ENCODE measurements at places on chromosomes 13 and 19.

DNA sequence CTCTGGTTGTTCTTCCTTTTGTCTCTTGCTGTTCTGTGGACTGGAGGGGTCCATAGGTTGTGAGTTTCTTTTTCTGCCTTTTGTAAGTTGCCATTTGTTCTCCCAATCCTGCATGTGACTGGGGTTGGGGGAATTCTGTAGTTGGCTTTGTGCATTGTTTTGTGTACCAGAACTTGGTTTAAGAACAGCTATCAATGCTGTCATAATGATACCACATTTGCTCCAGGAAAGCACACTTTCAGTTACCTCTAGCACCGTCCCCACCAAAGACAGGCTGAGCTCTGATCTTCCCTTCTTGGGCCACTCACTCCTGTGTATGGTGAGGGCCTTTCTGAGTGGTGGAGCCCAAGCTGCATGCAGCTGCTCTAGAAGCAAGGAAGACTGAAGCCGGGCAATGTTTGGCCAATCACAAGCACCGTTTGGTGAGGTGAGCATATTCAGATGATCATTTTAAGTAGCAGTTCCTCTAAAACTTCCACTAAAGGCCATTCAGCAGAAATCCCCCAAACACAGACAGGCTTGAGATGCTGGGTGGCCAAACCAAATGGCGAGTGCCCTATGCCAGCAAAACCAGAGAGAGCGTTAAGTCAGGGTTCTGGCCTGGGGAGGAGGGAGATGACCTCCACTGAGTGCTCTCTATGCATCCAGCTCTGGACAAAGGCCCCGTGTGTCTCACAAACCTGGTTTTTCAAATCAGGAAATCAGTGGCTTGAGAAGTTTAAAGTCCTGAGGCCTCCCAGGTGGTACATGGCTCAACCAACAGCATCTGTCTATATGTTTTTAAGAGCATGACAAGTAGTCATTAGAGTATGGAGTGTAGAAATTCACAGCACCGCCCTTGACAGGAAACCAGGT lies 120.7 kb upstream of the SPATA13 start:
- DNase-seq = no peak

- peak; percentile 31 for DNase-seq
These were observed 44.5 kb downstream of the VWA8 start for GRCh38 chr13:41916173-41916954.

GRCh38 chr13:52744842-52745375 lies 5.3 kb upstream of the CNMD start:
- DNase-seq = no peak

GRCh38 chr19:42140125-42140754 lies 8.0 kb upstream of the POU2F2 start:
- DNase-seq = peak; percentile 69

- DNase-seq = no peak
These were observed 4.3 kb downstream of the ZSCAN1 start for GRCh38 chr19:58037927-58038687.

DNA sequence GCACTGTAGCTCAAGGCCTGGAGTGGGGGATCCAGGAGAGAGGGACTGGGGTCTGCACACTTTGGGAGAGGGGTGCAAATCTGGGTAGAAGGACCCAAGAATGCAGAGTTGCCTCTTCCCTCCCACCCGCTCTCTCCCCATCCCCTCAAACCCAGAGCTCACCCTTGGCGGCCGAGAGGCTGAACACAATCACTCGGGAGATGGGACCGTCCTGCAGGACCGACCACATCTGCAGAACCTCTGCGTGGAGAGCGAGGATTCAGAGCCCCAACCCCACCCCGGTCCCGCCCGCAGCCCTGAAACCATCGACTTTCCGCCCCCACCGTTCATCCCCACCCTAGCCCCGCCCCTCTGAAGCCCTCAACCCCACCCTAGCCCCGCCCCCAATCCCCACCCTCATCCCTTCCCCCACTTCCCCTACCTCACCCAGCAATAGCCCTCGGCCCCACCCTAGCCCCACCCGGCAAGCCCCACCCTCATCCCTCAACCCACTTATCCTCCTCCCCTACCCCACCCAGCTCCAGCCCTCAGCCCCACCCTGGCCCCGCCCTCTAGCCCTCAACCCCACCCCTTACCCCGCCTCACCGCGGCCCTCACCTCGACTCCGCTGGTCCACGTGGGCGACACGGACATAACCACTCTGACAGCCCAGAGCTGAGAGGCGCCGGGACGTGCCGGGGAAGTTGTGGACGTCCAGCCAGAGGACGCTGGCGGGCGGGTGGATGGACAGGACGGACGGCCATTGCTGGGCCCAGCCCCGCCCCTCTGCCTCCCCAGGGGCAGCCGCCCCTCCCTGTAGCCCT lies 4.1 kb downstream of the KPTN start:
- DNase-seq = no peak

DNA sequence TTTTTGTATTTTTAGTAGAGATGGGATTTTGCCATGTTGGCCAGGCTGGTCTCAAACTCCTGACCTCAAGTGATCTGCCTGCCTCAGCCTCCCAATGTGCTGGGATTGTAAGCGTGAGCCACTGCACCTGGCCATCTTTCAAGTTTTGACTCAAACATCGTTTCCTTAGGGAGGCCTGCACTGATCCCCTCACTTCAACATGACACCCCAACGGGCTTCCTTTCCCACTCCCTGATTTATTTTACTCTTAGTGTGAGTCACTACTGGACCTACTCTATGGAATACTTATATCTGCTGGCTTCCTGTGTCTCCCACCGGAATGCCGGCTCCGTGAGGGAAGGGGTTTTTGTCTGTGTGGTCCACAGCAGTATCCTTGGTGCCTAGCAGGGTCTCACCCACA lies 4.5 kb upstream of the ADAMTS10 start:
- DNase-seq = peak; percentile 56

- DNase-seq = no peak
These were observed 26.9 kb downstream of the MZT1 start for GRCh38 chr13:72700509-72700908.

DNA sequence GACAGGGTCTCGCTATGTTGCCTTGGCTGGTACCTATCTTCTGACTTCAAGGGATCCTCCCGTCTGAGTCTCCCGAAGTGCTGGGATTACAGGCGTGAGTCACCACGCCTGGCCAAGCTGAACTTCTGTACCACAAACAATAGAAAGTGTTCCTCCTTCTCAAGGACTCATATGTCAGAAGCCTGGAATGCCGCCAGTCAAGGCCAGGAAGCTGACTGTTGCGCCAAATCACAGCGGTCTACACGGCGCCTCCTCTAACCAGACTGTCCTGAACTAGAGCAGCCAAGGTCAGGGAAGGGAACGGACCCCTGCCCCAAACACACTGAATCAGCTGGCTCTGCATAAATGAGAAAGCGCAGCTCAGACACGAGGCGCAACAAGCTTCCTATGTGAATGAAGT lies 14.6 kb downstream of the RAB20 start:
- DNase-seq = peak; percentile 84

GRCh38 chr13:113142876-113143275 lies 15.6 kb upstream of the PROZ start:
- DNase-seq = no peak

DNA sequence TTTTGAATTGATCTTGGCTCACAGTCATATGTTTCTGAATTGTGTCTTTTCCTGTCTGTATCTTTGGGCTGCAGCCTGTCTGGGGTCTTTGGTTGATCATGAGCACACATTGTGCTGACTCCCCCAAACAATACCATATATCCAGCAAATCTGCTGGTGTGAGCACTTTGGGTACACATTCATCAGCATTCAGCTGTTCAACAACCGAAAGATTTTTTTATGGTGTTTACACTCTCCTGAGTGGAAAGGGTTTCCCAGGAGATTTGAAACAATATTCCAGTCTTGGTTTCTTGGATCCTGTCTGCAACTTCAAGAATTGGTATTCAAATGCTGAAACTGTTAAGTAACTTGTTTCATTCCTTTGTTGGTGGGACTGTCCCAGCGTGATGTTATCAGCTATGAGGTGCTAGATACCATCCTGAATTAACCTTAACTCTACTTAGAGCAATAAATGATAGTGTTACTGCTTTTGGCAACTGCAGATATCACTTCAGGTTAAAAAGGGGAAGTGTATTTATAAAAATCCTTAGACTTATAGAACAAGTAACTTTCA lies 78.4 kb upstream of the DIAPH3 start:
- no peak for DNase-seq

DNA sequence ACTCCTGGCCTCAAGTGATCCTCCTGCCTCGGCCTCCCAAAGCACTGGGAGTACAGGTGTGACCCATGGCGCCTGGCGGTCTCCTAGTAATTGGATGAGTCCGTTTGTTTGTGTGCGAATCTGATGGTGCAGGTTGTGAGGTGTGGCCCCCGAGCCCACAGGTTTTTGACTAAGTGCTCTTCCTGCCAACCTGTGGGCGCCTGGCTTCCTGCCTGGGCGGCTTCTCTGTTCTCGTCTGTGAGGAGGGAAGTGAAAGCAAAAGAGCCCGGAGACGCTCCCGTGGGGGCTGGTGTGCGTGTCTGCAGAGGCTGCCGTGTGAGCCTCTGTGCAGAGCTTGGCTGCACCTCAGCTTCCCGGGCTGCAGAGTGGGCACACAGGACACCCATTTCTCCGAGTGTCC lies 10.0 kb downstream of the ARHGAP45 start:
- DNase-seq = no peak

DNA sequence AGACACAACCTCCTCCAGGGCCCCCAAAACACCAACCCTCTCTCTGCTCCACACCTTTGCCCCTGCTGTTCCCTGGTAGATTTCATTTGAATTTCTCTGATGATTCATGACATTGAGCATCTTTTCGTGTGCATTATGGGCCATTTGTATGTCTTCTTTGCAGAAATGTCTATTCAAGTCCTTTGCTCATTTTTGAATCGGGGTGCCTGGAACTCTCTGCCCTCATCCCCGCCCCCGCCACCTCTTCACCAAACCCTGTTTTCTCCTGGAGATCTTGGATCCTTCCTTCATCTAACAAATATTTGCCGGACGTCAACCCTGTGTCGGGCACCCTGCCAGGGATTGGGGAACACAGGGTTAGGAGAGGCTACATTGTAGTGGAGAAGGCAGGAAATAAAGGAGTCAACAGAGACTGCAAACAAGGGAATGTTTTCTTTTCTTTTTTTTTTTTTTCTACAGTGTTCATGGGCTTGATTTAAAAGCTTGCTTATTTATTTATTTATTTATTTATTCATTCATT lies 25.5 kb upstream of the SLC1A5 start:
- DNase-seq = no peak

DNA sequence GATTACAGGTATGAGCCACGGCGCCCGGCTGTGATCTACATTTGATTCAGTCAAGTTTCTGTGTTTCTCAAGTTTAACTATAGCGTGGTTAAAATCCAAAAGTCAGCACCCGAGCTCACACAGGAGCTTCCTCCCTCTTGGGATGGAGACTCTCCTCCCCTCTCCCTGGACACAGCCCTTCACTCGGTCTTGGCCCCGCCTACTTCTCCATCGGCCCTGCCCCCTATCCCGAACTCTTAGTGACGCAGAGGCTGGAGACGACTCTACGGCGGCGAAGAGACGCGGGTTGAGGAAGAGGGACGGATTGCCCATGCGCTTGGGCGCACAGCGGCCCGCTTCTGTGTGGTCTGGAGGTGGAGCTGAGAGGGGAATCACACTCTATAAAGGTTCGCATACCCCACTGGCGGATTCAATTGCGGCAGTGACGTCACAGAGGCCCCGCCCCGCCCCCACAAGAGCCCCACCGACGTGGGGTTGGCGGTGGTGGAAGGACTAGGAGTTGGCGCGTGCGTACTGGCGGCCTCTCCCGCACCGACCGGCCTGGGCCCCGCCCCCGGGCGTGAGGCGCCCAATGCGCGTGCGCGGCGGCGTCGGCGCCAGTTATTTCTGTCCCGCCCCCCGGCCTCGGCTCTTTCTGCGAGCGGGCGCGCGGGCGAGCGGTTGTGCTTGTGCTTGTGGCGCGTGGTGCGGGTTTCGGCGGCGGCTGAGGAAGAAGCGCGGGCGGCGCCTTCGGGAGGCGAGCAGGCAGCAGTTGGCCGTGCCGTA lies at the start of gene TRIM28:
Gene TRIM28, plus strand, starts transcription at position 239 of the 765 bp plus-strand sequence. CDS start 694 bp downstream, outside the sequence.
- DNase-seq = peak; percentile 98

DNA sequence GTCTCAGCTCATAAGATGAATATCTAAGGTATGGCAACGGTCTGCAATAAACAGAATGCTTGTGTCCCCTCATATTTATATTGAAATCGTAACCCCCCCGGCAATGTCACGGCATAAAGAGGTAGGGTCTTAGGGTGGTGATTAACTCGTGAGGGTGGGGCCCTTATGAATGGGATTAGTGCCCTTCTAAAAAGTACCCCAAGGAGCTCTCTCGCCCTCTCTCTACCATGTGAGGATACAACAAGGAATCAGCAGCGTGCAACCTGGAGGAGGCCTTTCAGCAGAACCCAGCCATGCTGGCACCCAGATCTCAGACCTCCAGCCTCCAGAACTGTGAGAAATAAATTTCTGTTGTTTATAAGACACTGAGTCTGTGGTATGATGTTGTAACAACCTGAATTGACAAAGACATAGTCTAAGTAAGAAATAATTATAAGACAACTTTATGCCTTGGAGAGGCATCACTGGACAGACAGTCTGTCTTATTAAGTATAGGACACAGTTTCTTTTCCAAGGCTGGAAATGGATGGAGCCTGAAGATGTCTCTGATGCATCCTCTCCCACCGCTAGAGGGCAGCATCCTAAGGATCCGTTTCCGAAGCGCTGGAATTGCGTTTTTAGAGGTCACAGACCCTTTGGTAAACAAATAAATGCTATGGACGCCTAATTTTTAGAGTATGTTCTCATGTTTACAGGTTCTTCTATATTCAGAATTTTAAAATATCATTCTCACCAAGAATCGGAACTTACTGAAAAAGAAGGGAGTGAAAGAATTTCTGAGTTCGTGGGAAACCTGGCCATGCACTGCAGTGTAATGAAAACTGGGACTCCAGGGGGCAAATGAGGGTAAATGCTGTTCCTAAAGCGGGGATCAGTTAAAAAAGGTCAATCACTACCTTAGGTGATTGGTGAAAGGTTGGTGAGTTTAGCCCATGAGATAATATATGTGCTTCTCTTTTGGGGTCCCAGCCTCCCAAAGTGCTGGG lies 13.3 kb upstream of the LEUTX start:
- peak; percentile 34 for DNase-seq

GRCh38 chr19:28846094-28846812 lies 366.7 kb downstream of the UQCRFS1 start:
- no peak for DNase-seq

GRCh38 chr13:106555631-106556328 lies 12.2 kb downstream of the ARGLU1 start:
- no peak for DNase-seq

DNA sequence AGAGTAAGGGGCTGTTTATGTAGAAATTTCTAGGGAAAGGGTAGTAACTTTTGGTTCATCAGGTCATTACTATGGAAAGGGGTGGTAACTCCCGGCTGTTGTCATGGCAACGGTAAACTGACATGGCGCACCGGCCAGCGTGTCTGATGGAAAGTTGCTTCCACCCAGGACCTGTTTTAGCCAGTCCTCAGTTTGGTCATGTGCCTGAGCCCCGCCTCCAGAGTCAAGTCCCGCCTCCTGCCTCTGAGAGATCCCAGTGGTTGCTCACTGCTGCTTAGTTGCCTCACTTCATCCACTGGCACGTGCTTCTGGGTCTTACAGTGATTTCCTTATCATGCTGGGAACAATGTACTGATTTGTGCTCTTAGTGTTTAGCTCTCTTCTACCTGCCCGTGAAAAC lies 455.2 kb upstream of the ZNF507 start:
- DNase-seq = no peak

Measured in HTR-8/SVneo (cell line).